Foreskin keratinocyte (primary cell): ENCODE measurements at places on chromosomes 2 and 18.
A peak's percentile ranks its signal among the peaks of the same experiment; 100 is the strongest.

- DNase-seq: no peak
These were observed 160.3 kb downstream of the IKZF2 start for GRCh38 chr2:212991120-212991519.

- DNase-seq: peak; percentile 56
These were observed 1.2 kb downstream of the EFEMP1 start for GRCh38 chr2:55922291-55922907.

DNA sequence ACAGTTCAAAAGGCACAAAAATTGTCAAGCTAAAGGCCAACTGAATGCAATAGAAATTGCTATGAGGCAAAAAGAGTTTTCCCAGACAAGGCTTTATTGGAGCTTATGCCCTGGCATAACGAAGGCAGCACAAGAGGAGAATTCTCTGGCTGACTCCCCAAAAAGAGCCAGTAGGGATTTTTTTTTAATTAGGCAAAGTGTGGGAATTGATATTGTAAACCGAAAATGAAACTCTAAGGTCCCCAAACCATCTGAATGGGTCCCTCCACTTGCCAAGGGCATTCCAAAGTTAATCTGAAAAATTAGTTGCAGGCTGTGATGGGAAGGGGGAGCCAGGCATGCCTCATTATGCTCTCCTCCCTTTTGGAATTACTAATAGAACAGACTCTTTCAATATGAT is 118.9 kb downstream of the SPOPL start:
- DNase-seq: no peak

DNA sequence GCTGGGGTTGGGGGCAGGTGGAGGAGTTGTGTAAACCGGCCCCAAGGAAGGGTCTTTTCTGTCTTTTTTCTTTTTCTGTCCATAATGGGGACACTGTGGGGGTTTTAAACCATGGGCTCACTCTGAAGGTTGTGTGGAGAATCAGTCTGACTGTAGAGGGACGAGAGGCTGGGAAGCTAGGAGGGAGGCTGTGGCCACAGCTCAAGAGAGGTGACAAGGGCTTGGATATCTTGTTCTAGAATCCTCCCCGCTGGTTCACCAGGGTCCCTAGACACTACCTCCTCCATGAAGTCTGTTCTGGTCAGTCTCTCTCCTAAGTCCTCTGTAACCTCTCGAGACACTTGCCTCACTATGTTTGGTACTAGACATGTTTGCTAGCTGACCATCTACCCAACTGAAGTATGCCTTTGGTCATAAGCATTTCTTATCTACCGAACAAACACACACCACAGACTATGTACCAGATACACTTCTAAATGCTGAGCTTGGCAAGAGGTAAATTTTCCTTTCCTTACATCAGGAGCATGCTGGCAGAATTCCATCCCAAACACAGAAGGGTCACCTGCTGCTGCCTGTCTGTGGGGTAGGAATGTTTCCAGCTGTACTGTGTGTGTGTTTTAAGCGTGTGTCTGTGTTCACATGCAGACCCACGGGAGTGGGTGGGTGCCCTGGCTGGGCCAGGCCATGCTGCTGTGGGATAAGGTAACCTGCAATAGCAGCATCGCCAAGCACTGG is 69.6 kb upstream of the MGAT4A start:
- no peak for DNase-seq

DNA sequence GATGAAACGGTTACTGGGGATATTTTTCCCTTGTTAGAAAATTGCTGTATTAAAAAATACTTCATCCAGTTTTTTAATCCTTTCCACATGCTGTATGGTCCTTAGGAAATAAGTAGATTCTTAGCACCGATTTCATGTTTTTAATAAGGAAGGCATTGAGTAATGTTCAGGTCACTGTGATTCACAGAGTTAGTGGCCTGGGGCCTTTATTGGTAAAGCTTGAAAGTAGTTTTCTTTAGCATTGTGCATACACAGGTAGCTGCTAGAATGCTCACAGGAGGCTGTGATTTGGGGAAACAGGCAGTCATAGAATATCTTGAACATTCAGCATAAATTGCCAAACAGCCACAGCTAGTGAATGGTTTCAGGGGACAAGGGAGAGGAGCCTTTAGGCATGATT is 79.8 kb downstream of the XRCC5 start:
- DNase-seq: peak; percentile 46

DNA sequence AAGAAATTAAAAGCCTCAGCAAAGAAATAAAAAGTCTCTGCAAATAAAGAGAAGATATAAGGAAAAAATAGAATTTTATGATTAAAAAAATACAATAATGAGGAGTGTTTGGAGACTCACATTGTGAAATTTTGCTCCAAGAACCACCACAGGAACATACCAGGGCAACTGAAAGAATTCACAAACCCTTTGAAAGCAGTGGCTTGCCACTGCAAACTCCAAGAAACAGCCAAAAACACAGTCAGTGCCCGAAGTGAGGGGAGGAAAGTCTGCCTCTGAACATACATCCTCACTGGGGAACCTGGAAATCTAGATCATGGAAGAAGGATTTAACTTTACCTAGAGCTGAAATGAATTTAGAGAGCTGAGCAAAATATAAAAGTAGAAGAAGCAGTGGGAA is 33.1 kb downstream of the EVA1A start:
- DNase-seq: no peak

- DNase-seq: peak; percentile 1
These were observed at the start of gene EPB41L3 for GRCh38 chr18:5543773-5544389. Gene EPB41L3, minus strand, starts transcription at chr18:5543997. Its CDS starts 54,814 bp downstream, at chr18:5489183.

DNA sequence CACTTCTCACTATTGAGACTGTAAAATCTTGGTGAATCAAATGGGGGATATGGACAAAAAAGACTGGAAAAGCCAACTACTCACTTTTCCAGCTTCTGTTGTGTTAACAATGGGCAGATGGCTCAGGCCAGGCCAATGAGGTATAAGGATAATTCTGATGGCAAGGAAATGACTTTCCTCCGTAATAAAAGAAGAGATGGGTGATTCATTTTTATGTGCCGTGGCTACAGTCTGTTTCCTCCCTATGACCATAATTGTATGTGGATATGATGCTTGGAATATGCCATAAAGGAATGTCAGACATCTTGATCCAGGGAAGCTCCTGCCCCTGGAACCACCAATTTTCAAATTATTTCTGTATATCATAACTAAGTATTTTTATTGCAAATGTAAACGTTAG is 406.8 kb downstream of the CCDC85A start:
- peak; percentile 8 for DNase-seq

DNA sequence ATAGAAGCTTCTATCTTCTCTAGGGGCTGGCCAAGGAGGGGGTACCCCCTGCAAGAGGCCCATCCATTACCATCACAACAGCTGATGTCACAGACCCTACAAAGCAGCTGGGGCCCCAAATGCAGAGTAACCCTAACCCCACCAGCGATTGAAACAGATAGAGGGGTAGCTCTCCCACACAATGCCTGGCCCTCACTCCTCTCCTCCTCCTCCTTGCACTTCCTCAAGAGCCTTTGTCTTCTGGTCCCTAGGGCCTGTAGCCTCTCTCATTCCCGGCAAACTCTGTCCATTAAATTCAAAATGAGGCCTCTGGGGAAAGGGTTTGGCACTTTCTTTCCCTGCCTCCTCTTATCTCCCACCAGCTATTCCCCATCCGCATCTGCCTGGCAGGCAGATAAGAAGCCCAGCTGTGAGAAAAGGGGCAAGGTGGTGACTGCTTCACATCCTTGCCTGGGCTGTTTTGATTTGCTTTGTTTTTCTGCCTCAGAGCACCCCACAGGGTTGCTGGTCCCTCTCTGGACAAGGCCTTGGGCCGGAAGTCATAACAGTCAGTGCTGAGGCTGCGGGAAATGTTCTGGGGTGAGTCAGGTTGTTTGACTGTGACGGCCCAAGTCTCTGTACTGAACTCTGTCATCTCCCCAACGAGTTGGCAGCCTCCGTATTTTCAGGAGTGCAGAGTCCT is 26.1 kb upstream of the CYP26B1 start:
- DNase-seq: no peak

GRCh38 chr2:101679037-101679726 is 18.3 kb upstream of the MAP4K4 start:
- no peak for DNase-seq

DNA sequence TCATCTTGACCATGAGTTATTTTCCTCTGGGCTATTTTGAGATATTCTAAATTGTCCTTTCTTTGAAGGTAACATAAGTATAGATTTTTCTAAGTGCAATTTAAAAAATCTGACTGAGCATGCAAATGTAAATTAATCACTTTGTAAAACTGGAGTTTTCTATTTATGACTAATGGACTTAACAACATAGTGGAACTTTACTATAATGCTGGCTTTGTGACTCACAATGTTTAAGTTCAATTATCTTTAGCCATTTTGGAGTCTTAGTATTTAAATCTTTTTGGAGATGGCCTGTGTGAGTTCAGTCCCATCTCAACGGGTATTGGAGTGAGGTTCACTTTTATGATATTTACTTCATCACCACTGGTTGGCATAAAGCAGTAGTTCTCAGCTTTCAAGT is 35.2 kb upstream of the NOSTRIN start:
- peak; percentile 30 for DNase-seq

- DNase-seq: no peak
These were observed 159.0 kb downstream of the ZFP36L2 start for GRCh38 chr2:43067254-43068040.

DNA sequence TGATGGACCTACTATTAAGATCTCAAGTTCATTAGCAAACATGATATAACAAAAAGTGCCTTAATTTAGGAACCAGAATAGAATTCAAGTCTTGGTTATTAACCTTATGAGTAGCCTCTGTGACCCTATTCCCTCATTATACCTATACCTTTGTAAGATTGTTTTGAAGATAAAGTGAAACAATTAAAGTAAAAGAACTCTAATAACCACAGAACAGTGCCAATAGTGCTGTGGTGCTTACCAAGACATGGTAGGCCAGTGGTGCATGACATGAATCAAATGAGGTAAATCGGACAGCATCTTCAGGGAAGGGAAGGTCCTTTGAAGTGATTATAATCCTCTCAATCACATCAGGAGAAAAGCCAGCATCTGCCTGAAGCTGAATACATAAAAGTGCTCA is 36.4 kb downstream of the METTL4 start:
- DNase-seq: no peak

GRCh38 chr2:105571445-105571987 is 172.7 kb upstream of the FHL2 start:
- no peak for DNase-seq

- peak; percentile 8 for DNase-seq
These were observed 5.6 kb upstream of the LRATD1 start for GRCh38 chr2:14626873-14627272.

DNA sequence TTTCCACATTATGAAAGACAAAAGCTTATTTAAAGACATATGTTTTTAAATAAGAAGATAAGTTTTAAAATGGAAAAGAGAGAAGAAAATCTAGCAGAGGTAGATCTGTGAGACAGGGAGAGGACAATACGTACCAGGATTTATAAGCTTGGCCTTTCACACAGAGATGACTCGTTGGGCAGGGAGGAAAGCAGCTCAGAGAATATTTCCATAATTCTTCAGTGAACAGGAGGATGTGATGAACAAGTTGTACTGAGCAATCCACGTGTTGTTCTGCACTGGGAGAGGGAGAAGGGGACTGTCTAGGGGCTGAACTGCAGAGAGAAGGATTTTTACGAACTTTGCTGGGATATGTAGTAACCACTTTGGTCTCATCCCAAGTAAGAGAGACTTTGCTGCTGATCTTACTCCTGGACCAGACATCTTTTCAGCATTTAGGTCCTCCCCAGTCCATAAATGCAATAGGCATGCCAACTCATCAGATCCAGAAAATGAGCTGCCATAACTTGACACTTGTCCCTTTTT is 162.5 kb upstream of the SETBP1 start:
- peak; percentile 42 for DNase-seq

GRCh38 chr2:100321866-100322820 is at the start of gene LONRF2:
Gene LONRF2, minus strand, starts transcription at chr2:100322501. Its CDS starts 408 bp downstream, at chr2:100322093.
- no peak for DNase-seq

GRCh38 chr2:28982381-28982950 is 1.4 kb downstream of the TOGARAM2 start:
- no peak for DNase-seq

GRCh38 chr2:180535289-180535688 is 445.1 kb upstream of the UBE2E3 start:
- DNase-seq: no peak
